ENCODE measurements at places on chromosomes 12 and 14.

DNA sequence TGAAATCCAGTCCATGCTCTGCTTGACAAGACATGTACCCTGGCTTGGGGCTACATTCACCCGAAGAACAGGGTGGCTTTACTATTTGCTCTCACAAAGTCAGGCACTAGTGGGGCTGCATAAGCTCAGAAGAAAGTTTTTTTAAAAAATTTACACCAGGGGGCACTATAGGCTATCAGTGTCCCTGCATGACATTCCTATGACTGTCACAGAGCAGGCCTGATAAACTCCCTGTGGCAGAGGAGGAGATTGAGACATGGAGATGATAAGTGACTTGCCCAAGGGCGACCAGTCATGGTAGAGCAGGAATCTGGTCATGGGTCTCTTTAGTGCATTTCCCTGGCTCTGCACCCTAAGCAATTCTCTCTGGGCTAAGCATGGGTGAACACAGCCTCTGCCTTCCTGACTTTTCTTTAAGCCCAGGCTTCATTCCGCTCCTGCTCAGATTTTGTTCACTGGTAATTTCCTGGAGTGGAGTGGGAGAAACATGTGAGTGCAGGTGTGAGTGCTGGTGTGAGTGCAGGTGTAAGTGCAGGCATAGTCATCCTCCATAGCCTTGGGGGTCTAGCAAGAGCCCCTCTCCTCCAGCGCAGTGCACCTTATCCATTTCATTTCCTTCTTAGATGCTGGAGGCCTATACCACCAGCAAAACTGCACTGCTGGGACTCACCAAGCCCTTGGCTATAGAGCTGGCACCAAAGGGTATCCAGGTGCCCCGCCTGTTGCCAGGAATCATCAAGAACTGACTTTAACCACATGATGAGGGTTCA, 91.6 kb downstream of the DHRS2 start:
- no peak for DNase-seq

DNA sequence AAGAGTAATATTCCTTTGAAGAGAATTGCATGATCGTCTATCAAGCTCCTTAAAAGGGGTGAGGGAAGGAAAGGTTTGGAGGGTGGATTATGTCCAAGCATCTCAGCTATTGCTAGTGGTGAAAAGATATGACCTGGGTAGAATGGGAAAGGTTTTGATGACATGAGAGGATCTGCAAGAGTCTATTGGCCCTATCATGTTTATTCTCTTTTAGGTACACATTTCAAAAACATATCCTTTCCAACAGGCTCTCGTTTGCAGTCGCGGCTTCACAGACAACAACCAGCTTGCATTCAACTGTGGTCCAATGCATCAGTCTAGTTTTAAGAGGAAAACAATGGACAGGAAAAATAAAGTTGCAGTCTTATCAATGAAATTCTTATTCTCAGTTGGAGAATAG, 17.1 kb downstream of the FOXG1 start:
- DNase-seq, result no peak

DNA sequence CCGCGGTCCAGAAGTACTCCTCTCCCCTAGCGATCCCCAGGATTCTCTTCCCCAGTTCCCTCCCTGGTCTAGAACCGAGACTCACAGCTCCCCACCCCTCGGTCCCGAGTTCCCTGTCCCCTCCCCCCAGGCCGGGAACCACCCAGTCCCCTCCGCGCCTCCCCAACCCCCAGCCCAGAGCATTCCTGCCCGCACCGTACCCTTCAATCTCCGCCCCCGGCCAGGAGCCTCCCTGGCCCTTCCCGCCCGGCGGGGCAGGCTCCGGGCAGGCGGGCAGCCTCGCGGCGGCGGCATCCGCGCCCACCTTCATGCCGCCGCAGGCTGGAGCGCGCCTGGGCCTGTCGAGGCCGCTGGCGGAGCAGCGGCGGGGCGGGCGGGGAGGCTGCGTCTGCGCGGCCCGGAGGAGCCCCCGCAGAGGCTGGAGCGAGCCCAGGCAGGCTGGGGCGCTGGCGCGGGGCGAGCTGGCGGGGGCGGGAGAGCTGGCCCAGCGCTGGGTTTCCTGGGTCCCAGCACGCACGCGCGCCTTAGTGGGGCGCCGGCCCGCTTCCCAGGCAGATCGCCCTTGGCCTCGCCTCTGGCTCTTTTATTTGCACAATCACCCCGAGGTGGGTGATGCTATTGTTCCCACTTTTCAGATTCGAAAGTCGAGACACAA, 22.2 kb upstream of the GPR132 start:
- DNase-seq, result no peak

DNA sequence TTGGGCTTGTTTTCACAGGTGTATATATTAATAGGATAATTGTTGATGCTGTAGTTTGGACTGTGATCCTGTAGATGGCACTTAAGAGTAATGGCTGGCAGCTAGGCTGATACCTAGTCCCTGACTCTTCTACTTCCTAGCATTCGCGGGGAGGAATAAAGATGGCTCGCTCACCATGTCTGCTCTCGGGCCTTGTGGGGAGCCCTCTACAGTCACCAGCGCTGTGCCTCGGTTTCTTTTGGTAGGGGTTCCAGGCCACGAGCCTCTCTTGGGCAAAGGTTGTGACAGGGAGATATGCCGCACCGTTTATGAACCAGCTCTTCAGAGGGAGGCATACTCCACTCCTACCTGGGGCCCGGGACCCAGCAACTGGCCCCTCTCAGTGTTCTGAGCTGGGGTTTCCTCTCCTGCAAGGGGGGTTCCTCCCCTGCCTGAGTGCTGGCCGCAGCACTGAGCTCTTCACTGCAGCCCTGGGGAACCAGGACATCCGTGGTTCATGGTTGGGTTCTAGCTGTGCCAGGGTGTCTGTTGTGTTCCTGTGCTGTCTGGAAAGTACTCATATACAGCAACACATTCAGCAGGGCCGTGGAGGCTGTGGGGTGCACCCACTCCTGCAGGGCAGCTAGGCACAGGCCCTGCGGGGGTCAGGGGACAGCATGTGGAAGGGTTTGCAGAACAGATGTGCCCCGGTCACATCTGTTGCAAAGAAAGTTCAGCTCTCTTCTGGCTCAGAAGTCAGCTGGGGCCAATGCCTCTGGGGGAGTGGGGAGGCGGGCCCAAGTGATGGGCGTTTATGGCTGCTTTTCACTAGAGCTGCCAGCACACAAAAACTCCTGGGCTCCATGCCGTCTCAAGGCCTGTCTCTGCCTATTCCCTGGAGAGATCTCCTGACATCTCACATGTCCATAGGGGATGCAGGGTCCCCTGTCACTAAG, 147.9 kb downstream of the PPFIA2 start:
- DNase-seq, result no peak

- DNase-seq, result no peak
Measured at GRCh38 chr12:64566122-64566521, 44.2 kb upstream of the RASSF3 start.

DNA sequence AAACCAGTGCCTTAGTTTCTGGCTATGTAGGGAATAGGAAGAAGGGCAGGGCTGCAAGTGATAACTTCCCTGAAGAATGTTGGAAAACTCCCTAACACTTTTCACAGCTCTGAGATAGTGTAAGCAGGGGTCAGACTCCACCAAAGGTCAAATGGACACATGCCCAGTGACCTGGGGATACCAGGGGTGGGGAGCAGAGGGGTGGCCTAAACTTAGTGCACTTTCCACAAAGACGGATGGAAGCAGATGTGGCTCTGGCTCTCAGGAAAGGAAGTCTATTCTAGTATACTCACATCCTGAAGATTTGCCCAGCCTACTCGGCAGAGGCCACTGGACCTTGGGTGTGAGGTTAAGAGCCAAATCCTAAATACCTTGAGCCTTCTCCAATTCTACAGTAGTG, 285.8 kb downstream of the NUAK1 start:
- no peak for DNase-seq

DNA sequence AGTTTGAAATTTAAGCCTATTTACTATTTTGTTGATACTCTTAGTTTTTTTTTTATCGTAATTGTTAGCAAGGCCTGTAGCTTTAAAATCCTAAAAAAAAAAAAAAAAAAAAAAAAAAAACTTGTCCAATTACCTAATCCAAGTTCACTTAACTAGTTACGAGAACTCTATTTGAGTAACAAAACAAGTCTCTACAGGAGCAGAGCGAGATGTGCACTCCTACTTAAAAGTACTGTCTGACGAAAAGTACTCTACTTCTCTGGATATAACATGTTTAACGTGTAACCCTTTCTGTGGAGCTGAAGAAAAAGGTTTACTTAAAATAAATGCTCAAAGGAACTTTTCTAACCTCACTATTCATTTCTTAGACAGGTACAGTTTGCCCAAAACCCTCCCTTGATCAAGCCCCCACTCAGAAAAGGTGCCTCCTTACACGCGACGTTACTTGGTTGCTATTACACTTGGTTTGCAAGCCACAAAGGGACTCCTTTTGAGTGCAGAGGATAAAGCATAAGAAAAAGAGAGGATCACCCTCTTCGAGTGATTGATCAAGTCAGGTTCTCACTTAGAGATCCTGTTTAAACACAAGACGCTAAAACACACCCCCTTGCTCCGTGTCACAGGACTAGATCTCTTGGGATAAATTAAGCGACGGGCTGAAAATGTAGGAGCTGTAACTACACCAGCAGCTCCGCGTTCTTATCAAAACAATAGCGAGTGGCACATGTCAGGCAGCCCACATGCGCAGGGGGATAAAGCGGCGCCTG, 2.2 kb downstream of the BAZ1A start:
- no peak for DNase-seq

DNA sequence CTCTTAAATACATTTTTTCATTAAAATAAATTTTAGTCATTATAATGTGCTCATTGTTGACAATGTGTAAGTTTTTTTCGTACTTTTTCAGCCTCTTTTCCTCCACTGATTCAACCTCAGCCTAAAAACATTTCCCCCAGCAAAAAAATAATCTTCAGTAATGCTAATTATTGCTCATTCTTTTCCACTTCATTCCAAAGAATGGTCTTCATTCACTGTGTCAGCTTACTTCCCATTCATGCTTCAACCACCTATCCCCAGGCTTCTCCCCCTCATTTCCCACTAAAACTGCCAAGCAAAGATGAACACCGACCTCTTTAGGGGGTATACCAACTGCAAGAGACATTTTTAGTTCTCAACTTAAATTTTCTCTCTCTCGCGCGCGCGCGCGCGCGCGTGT, 2.7 kb upstream of the IPO8 start:
- DNase-seq, result no peak
